ENCODE measurements at places on chromosomes 7 and 10.
A peak's percentile ranks its signal among the peaks of the same experiment; 100 is the strongest.

DNA sequence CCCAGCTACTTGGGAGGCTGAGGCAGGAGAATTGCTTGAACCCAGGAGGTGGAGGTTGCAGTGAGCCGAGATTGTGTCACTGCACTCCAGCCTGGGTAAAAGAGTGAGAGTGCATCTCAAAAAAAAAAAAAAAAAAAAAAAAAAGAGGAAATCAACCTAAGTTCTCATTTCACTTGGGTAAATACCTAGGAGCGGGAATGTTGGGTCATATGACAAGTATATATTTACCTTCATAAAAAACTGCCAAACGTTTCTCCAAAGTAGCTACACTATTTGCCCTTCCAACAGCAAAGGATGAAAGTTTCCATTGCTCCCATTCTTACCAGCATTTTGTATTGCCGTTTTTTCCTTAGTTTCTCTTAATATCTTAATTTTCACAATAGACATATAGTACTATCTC, 9.8 kb downstream of the P4HA1 start:
- no peak for DNase-seq

DNA sequence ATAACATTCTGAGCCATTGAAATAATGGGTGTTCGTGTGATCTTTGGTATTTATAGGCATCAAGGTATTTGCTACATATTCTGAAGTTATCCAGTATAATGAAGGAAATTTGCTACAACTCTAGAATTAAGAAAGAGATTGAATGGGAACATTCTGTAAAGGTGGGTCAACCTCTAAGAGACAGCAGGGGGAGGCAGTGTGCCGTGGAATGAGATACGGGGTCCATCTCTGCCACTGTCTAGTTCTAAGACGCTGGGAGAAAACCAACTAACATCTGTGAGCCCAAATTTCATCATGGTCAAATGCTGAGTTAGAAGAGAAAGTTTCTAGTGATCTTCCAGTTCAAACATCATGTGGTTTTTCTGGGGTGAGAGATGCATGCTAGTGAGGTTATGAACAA, 368.9 kb downstream of the SORCS1 start:
- DNase-seq = peak; percentile 43

DNA sequence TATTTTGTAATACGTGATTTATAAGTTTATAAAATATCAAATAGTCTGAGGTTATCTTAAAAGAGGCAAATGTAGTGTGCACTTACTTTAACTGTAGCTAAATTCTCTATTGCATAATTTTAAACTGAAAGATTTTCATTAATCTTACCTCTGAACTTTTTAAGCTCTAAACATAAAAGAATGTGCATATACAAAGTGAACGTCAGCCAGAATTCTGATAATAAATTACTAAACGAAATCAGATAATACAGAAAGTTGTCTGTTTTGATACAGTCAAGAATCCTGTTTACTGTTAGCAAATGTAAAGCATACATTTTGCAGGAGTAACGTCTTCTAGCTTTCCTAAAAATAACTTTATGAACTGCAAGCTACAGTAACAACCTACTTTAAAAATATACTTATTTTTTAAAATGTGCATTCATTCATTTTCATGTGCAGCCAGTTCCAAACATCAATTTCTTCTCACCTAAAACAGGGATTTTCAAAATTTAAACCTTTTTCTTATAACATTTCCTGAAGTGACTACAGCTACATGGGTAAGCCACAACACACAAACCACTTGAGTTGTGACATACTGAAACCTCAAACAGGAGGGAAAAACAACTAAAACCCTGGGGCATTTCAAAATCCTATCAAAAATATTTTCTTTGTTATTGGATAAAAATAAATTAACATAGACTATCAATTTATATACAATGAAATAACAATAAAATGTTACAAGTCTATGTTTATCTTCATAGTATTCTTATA, 92.7 kb downstream of the RNLS start:
- DNase-seq = no peak

- no peak for DNase-seq
These were observed 10.1 kb upstream of the TMEM196 start for GRCh38 chr7:19783541-19783940.

DNA sequence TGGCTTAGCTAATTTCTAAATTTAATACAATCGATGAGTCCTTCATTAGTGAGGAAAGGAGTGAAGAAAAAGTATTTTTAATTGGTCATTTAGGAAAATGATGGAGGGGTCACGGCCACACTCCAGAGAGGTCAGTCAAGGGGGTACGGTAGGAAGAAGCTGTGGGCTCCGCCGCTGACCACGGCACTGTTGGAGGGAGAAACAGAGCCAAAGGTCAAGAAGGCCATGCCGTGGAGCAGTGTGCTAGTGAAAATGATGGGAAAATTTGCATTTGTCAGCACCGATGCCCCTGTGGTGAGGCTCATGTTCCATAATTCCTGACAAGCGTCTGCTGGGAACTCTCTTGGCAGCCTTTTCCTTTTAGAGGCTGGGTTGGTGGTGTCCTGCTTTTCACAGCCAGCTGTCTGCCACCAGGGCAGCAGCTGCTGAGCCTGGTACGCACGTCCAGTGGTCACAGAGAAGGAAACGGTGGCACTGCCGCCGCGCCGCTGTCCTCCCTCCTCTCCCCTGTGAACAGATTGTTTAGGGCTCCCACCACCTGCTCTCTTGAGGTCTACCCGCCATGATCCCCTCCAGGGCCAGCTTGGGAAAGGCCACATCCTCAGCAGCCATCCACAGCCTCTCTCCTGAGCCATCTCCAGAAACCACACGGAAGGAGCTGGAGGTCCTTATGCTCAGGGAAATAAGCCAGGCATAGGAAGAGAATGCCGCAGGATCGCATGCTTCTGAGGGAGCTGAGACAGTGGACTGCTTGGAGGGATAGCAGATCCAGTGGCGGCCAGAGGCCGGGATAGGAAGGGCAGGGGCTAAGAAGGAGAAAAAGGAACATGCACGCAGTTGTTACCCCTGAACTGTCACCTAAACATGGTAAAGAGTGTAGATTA, 263.7 kb upstream of the PPP2R2D start:
- DNase-seq = no peak

- no peak for DNase-seq
These were observed 82.3 kb upstream of the ADRB1 start for GRCh38 chr10:113961182-113962031.

- DNase-seq = no peak
These were observed 4.4 kb downstream of the NACAD start for GRCh38 chr7:45084336-45084735.

- DNase-seq = no peak
These were observed 98.0 kb downstream of the TMEM26 start for GRCh38 chr10:61355211-61355610.

DNA sequence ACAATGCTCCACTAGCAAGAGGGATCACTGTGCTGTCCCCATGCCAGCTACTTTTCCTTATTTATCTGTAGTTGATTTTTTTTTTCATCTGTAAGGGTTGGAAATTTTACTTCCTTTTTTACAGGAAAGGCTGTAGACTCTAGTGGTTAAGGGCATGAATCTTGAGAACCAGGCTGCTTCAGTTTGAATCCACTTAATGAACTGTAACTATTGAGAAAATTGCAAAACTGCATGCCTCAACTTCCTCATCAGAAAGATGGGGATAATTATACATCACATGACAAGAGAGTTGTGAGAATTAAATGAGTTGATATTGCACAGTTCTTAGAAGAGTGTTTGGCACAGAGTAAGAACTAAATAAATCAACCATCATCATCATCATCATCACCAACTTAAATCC, 106.4 kb upstream of the GSDME start:
- no peak for DNase-seq

GRCh38 chr10:11509036-11509435, 102.4 kb downstream of the USP6NL start:
- DNase-seq = no peak

- no peak for DNase-seq
These were observed 64.3 kb upstream of the ADRB1 start for GRCh38 chr10:113979409-113979808.

GRCh38 chr7:74030861-74031260, 2.9 kb downstream of the ELN start:
- no peak for DNase-seq

DNA sequence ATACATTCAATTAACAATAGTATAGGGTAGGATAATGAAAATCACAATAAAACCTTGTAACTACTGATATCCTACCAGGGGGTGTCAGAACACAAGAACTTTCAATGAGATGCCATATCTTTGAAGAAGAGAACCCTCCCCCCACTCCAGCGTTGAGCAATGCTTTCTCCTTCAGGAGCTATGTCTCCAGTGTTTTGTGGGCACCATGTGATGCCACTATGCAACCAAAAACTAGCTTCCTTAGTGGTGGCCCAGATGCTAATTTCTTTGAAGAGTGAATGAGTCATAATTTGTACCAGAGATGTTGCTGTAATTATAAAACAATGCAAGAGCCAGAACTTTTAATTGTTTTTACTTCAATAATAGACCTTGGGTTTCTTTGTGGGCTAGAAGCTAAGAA, 76.0 kb upstream of the ADO start:
- DNase-seq = no peak

DNA sequence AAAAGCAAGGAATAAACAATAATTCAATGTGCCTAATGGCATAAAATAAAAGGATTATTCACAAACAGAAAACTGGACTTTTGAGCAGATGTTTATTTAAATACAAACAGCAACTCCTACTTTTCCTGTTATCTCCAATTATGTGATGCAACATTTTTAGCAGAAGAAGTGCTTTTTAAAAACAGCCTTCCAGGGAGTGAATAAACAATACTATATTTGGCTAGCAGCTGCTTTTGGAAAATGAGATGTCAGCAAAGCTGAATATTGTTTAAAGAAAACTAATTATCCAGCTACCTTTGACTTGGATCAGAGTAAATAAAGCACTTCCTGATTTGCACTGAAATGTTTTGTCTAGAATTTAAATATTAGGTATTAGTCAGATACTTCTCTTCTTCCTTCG, 23.2 kb downstream of the CDK1 start:
- DNase-seq = no peak

DNA sequence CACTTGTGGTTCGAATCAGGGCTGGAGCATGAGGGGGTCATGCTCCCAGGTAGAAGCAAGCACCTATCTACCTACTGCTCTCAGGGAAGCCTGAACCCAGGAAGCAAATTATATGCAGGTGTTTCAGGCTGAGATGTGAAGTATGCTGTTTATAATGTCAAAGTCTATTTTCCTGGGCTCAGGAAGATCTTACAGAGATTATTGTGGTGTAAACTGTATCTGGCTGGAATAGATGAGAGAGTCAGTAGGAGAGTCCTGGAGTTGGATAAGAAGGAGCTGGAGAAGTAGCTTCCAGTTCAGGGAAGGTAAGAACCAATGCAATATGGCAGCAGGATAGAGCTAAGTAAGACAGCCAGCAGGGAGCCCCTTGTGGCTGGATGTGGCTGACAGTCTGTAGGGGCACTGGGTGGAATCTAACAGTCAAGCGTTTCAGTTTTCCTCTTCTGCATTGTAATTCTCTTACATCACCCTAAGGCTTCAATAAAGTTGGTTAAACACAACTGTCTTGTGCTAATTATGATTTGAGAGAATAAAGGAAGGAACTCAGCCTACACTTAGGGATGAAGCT, 105.9 kb upstream of the EEPD1 start:
- no peak for DNase-seq

- peak; percentile 22 for DNase-seq
These were observed 80.8 kb upstream of the KLF14 start for GRCh38 chr7:130814778-130815335.

GRCh38 chr10:95841661-95842498, 65.9 kb upstream of the CC2D2B start:
- DNase-seq = peak; percentile 77

DNA sequence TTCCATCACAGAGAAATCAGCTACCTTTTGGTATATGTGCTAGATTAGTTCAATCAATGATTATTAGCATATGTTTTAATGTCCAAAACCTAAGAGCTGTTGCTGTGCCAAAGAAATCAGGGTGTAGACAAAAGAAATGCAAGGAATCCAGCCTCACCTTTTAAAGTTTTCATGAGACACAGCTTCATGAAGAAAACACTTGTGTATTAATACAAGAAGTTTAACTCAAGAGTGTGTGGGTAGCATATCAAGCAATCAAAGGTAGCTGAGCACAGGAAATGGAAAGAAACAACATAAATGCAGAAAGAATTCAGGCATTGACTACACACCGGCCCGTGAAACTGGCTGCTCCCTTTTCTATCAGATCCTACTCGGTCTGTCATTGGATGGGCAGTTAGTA, 76.0 kb upstream of the CAV2 start:
- no peak for DNase-seq

- DNase-seq = no peak
These were observed 33.6 kb downstream of the GHRHR start for GRCh38 chr7:30997316-30997715.

DNA sequence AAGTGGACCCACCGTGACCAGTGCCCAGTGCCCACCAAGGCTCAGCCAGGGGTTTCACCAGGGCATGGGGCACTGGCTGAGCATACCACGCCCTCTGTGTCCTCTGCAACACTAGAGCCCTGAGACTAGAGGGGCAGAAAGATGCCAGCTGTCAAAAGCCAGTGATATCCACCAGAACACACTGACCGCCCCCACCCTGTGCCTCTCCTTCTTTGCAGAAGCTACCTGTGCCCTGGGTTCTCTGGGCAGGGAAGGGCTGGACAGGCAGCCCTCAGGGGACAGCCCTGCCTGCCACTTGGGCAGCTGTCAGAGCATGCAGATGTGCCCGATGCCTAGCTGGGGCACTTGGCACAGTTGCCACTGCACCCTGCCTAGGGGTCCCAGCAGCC, 494 bp downstream of the VSIR start:
- DNase-seq = no peak
